ENCODE measurements at places on chromosomes 7 and 10.

DNA sequence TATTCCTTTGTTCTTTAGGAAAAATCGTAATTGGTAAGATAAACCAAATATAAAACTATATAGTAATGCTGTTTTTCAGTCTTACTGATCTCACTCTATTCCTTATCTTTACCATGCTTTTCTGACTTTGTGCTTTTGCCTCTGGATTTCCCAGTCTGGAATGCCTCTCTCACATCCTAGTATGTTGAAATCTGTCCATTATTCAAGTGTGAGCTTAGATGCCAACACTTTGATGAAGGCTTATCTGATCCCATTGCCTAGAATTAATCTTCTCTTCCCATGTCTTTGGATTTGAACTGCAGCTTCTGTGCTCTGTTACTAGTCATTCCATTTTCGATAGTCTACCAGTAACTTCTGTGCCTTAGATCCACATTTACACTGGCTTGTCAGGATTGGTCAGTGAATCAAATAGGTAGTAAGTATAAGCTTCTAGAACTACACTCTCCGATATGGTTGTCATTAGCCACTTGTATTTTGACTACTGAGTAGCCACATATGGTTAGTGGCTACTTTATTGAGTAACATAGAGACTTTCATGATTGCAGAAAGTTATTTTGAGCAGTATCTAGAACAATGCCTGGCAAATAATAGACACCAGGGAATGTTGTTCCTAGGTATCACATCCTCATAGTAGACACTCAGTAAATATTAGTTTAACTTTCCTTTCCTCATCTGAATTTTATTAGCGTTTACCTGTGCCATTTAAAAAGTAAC lies 92.9 kb downstream of the BMPR1A start:
- DNase-seq: no peak

GRCh38 chr7:31646942-31647341 lies 40.1 kb upstream of the PPP1R17 start:
- DNase-seq: no peak

DNA sequence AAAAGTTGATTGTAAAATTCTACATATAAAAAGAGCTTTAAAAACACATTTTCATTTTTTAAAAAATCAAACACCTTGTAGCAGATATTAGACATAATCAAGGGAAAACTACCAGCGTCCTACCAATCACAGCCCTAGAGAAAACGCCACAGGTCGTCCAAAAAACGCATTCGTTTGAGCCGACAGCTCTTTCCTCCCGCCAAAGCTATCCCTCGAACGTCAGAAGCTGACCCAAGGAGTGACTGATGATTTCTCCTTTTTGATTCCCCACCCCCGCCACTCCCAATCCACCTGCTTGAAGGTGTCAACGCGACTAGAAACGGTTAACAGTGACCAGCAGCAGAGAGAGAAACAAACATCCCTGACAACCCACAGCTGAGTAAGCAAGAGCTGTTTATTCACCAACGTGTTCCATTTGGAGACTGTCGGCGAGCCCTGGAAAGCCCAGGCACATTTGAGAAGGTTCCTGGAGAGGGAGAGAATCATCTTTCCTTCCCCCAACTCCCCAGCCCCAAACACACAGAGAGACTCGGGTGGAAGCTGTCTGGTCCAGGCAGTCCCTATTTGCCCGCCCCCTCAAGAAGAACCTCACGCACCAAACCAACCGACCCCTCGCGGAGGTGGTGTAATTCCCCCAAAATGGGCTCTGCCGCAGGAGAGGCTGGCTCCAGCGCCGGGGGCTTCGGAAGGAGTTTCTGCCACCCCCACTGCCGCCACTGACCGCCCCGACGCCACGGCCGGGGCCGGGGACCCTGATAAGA lies 622 bp downstream of the CPEB3 start:
- DNase-seq: peak; percentile 14

- no peak for DNase-seq
Observed at GRCh38 chr10:91378061-91378460, 32.1 kb upstream of the HECTD2 start.

DNA sequence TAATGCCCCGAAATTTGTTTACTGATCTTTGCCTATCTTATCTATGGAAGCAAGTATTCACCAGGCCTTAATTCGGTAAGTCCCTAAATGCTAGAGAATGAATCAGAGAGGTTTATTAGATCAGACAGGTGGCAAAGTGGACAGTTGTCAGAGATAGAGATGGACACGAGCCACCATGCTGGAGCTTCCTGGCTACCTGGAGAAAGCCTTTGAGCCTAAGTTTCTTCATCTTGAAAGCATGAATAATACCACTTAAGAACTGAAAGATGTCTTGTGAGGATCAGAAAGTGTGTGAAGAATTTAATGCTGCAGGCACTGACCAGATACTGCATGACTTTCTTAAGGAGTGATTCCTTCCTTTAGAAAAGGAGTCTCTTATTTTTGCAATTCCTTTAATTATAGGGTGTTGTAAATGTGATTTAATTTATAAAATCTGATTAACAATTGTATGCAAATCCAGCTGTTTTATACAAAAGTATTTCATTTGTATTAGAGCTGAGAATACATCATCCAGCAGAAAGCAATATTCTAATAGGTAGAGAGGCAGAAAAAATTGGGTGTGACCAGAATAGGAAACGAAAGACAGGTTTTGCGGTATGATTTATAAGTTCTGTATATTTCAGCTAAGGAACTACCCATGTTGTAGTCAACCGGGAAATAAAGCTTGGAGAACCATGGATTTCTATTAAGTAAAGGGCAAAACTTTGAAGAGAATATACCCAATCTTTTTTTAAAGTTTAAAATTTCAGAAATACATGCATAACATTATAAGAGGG lies 82.7 kb downstream of the SMURF1 start:
- no peak for DNase-seq

DNA sequence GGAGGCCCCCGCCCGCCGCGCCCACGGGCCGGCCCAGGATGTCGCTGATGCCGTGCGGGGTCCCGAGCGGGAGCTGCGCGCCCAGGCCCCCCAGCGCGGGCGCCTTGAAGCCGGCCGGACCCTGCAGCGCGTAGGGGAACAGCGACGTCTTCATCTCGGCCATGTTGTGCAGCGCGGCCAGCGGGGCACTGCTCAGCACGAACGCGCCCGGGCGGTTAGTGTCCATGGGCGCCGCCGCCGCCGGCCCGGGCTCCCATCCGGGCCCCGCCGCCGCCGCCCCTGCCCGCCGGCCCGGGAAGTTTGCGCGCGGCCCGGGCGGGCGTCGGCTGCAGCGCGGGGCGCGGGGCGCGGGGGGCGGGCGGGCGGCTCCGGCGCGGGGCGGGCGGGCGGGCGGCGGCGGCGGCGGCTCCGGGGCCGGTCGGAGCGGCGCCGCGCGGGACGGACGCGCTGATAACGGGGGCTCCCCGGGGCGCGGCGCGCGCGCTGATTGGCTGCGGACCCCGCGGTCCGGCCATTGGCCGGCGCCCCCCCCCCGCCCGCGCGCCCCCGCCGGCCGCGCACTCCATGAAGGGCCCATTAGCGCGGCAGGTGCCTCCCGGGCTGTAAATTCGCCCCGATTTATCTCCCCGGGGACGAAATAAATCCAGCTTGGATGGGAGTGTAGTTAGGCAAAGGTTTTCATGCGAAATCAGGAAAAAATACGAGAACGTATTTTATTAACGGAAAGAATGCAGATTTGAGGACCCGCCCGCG lies at the start of gene NKX6-2:
NKX6-2 (minus strand) TSS at position 425 of the 753 bp plus-strand sequence; CDS start at position 226, 199 bp downstream.
- DNase-seq: no peak

DNA sequence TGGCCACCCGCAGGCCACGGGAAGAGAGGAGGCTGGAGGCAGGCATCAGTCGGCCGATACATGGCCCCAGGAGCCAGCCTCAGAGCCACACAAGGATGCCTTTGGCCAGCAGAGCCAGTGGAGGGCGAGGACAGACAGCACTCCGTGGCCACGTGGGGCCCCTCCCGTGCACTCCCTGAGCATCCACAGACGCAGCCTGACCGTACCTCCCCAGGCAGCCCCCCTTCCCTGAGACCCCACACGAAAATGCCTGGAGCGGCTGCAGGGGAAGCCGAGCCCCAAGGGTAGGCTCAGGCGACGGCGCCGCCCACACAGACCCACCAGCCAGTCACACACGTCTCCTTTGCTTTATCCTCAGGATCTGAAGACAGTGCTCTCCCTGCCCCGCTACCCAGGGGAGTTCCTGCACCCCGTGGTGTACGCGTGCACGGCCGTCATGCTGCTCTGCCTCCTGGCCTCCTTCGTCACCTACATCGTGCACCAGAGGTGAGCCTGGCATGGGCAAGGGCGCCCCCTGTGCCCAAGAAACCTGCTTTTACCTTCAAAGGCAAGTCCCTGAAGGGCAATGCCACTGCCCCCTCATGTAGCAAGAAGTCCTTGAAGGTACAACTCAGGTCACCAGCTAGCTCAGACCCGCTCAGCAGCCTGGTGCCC lies 9.0 kb downstream of the ADGRA1 start:
- DNase-seq: peak; percentile 22

Data from NCI-H460 (cell line).